NCI-H446 treated with DMSO at 0.1 percent for 48 hours (cell line): ENCODE measurements at places on chromosomes 6 and 20.

- DNase-seq, result peak; percentile 15
Observed at GRCh38 chr6:113884011-113884410, 26.9 kb downstream of the MARCKS start.

DNA sequence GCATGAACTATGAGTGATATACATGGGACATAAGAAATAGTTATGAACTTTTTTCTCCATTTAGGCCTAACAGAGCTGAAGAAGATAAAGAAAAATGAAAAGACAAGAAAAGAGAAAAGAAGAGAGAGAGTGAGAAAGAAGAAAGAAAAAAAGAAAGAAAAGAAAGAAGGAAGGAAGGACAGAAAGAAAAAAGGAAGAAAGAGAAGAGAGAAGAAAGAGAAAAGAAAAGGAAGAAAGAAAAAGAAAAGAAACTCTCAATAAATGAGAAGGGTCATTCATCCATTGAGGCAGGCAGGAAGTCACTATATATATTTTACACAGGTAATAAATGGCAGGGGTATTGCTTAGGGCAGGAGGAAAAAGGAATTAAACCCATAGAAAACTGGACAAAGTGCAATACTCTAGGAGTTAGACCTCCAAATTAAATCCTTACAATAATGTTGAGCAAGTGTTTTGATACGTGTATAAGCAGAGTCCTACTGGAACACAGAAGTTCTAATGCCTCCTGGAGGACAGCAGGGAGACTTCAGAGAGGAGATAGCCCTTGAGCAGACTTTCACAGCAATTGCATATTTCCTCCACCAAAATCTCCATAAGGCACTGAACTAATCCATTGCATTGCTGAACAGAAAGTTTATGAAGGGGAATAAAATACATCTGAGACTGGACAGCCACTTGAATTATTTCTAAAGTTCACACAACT lies 86.4 kb upstream of the TENT5A start:
- no peak for DNase-seq

DNA sequence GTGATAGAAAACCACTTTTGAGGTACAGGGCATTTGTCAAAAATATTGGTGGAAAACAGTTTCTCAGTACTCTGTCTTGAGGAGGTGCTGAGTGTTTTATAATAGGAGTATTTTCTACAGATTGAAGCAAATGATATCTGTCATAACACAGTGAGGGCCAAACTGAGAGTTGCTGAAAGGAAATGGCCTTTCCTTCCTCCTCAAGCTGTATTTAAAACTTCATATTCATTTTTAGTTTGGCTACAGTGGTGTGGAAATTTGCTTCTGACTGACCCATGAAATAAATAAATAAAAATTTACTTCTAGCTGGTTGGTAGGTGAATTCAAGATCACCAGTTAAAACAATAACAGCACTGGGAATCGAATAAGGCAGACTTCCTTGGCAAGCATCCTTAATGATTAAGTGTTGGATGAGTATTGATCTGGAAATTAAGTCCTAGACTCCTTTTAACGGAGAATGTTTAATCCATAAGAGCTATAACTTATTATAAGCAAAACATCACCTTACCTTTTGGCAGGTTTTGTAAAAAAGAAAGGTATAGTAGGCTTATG lies 828.6 kb upstream of the CITED2 start:
- DNase-seq, result no peak

DNA sequence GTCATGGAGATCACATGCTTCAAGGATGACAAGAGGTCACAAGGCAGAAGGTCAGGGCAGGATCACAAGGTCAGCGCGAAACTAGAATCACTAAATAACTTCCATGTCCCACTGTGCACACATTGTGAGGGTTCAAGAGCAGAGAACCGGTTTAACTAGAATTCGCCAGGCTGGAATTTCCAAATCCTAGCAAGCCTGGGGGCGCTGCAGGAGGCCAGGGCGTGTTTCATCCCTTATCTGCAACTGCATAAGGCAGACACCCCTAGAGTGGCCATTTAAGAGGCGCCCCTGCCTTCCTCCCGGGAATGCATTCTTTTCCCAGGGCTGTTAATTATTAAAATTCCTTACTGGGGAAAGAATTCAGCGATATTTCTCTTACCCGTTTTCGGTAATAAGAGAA lies 40.2 kb upstream of the SLC22A1 start:
- DNase-seq, result no peak

- DNase-seq, result no peak
Observed at GRCh38 chr6:67265996-67266921, 1368.8 kb upstream of the ADGRB3 start.

- no peak for DNase-seq
Observed at GRCh38 chr6:44390158-44390683, 2.7 kb downstream of the CDC5L start.

DNA sequence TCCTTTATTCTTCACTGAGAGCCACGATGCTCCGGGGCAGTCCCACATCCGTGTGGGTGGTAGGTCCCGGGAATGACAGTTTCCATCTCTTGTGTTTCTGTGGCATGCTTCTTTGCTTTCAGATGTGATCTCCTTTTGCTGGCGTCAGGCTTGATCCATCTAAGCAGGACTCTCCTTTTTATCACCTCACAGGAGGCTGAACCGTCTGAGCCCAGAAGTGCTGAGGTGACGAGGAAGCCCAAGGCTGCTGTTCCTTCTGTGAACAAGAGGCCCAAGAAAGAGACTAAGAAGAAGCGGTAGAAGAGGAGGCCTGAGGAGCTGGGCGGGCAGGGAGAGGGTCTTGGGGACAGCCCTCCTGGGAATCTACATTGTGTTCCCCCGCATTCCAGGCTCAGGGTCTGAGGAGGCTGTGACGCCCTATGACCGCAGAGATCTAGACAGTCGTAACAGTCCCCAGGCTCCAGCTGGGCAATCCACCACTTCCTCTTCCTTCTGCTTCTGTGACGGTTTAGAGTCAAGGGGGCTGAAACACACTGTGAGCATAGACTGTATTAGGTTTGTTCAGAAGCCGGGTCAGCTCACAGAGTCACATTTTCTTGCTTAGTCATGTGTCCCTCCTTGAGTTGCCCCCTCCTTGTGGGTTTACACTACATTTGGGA lies 26.8 kb downstream of the MANBAL start:
- DNase-seq, result no peak

DNA sequence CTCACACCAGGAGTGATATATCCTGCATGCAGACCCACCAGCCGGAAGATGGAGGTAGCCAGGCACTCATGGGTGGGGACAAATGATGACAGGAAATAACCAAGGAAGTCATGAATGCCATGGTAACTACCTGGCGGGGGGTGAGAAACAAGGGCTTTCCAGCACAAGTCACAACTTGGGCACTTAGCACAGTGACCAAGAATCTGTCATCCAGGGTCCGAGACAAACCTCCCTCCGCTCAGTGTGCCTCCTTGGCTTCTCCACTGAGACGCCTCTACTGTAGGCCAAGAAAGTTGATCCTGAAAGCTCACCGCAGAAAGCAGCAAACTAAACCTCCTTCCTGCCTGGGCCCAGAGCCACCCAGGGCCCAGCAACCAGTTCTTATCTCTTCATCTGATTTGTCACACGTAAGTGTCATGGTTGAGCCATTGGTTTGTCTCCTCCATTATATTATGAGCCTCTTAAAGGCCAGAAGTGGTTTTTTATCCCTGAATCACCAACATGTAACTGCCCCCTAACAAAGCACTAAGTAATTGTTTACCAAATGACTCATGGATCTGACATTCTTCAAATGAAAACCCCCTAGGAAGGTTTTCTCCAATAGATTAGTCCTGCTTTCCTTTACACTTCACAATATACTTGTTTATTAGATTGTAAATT lies 84.3 kb upstream of the TAB2 start:
- DNase-seq, result no peak

- no peak for DNase-seq
Observed at GRCh38 chr6:158387036-158387435, 74.8 kb downstream of the TULP4 start.

GRCh38 chr20:40497899-40498691 lies 190.9 kb downstream of the MAFB start:
- no peak for DNase-seq

DNA sequence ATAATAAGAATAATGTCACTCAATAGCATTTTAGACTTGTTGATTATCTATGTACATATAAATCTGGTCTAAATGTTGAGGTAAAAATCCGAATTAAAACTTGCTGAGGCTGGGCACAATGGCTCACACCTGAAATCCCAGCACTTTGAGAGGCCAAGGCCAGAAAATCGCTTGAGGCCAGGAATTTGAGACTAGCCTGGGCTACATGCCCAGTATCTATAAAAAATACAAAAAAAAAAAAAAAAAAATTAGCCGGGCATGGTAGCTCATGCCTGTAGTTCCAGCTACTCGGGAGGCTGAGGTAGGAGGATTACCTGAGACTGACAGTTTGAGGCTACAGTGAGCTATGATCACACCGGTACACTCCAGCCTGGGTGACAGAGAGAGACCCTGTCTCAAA lies 34.2 kb upstream of the SUPT3H start:
- no peak for DNase-seq

GRCh38 chr6:19842030-19842615 lies 5.0 kb downstream of the ID4 start:
- no peak for DNase-seq

DNA sequence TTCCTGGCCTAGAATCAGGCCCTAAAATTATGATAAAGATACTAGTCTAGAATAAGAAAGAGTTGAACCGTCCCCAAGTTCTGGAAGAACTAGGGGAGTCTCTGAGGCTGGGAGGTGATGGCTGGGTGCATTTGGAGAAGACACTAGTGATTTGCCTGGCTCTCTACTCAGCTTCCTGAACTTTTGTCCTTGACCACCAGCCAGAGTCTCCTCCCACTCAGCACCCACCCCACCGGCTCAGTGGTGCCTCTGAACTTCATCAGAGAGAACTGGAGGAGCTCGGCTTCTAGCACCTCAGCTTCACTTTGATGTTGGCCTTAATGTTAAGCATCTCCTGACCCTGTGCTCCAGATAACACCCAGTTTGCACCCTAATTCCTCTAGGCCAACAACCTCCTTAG lies 73.0 kb downstream of the PERP start:
- no peak for DNase-seq

- no peak for DNase-seq
Observed at GRCh38 chr6:12422848-12423247, 132.7 kb downstream of the EDN1 start.

GRCh38 chr6:142200846-142201628 lies 54.0 kb downstream of the VTA1 start:
- no peak for DNase-seq

DNA sequence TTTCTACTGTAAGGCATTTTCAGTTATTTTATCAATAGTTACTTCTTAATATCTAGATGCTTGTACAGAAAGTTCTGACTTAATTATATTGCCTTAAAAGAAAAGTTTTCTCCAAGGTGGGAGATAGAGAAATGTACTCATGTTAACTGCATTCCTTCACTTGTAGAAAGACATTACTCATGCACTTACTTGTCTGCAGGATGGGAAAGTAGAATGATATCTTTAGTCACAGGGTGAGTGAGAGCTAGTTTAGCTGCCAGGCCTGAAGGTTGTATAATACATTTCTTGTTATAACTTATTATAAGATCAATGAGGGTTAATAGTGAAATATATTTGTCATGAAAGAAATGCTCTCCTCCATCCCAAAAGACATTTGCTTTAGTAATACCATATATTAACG lies 92.1 kb downstream of the CRYBG1 start:
- no peak for DNase-seq

DNA sequence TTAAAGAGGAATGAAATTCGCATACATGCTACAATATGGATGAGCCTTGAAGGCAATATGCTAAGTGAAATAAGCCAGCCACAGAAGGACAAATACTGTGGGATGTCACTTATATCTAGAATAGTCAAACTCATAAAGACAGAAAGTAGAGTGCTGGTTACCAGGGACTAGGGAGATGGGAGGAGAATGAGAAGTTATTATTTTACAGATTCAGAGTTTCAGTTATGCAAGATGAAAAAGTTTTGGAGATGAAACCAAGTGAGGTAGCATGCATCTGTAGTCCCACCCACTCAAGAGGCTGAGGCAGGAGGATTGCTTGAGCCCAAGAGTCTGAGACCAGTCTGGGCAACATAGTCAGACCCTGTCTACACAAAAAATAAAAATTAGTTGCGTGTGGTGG lies 82.5 kb upstream of the ARID1B start:
- no peak for DNase-seq

DNA sequence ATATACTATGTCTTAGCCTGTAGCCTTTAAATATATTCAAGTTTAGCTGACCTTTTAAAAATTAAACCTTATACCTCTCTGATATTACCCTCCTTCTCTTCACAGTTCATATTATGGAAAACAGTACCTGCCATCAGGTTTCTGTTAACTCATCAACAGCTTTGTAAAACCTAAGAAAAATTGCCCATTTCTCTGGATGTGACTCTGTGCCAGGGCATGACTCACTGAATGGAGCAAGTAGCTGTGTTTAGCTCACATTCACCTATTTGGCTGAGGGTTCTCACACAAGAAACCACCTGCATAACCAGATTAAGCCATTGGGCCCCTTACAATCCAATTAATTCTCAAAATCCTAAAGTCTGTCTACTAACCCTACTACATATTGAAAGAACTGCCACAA lies 678.8 kb upstream of the MARCKS start:
- DNase-seq, result no peak

DNA sequence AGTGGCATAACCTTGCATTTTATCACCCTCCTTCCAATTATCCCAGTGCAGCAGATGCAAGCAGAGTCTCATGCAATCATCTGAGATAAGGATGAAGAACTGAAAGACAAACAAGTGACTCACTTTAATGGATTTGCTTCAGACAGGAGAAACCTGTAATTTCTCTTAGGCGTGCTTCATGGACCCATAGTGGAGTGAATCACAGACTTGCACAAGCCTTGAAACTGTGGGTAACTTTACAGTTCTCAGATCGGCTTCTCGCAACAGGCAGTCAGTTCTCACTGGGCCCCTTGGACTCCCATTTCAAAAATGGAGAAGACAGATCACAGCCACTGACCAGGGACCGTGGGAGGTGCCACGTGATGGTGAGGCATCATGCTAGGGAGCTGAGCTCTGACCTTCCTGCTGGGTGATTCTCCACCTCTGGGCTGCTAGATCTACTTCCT lies at the start of gene ADGRF4:
TSS of gene ADGRF4 (plus strand) at position 239 of the 446 bp plus-strand sequence. CDS start 8,666 bp downstream, outside the sequence.
- no peak for DNase-seq

DNA sequence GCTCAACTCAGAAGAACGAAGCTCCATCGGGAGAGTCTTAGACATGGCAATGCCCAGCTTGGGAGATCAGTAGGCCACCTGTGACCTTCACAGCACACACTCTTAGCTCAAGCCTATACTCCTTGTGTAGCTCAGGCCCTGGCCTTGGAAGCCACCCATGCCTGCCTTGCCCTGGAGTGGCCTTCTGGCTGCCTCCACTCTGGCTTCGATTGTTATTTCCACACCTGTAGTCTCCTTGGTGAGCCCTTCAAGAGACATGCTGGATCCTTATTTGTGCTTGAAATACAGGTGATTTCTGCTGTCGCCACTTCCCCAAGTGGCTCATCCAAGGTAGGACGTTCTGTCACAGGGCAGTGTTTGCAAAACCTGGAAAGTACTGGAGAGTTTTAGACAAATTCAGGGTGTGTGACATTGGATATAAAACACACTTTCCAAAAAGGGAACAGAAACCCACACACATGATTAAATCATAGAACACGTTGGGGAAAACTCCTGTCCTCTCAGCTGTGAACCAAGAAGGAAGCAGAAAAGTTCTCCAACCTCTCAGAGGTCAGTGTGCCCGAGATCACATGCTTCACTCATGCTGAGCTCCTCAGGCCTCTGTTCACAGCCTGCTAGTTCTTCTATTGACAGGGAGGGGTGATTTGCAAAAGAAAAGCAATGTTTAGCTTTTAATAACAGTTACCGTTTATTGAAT lies 391.8 kb downstream of the CDC5L start:
- no peak for DNase-seq
